Pancreas (tissue), 10 donors: ENCODE measurements at places on chromosomes 11 and 22. TPM values are rescaled to one million over a fixed set of nuclear protein-coding genes. Genes with fewer than 3 reads are reported as not detected.

DNA sequence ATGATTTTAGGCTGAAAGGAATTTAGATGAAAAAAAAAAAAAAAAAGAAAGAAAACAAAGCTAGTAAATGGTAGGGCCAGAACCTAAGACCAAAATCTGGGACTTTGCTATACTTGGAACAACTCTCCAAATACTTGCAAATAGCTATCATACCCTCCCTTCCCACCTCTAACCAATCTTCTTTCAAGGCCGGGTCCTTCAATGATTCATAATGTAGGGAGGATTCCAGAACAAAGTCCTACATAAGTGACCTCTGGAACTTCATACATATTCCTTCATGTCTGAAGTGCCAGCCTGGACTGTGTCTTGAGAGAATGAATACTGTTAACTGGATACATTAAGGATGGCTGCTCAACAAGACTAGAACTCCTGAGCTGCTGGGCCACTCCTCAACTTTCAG is 9.9 kb downstream of the STK33 start:
- H3K4me1 ChIP-seq = no peaks in the 10 kb centered on the region
- H3K27ac ChIP-seq = no peak overlapping the region
- DNase-seq = no peak
- H3K4me3 ChIP-seq = no peak overlapping the region
- H3K36me3 ChIP-seq = no peaks in the 10 kb centered on the region

DNA sequence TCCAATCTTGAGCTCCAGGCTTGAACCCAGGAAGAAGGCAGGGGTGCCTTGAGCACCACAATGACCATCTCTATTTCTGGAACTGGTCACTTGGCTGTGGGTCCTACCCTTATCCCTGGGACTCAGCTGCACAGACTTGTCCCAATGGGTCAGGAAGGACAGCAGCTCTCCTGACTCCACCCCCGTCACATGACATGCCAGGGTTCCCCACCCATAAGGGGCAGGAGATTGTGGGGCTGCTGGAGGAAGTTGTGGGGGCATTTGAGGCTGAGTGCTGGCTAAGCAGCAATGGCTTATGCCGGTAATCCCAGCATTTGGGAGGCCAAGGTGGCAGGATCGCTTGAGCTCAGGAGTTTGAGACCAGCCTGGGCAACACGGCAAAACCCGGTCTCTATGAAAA is 56.2 kb downstream of the NFAM1 start:
- H3K27ac ChIP-seq = no peak overlapping the region
- no peak for DNase-seq
- H3K4me3 ChIP-seq = no peak overlapping the region
- H3K36me3 ChIP-seq = no peaks in the 10 kb centered on the region
- peaks cover 3% of the 10 kb centered on the region for H3K4me1 ChIP-seq

DNA sequence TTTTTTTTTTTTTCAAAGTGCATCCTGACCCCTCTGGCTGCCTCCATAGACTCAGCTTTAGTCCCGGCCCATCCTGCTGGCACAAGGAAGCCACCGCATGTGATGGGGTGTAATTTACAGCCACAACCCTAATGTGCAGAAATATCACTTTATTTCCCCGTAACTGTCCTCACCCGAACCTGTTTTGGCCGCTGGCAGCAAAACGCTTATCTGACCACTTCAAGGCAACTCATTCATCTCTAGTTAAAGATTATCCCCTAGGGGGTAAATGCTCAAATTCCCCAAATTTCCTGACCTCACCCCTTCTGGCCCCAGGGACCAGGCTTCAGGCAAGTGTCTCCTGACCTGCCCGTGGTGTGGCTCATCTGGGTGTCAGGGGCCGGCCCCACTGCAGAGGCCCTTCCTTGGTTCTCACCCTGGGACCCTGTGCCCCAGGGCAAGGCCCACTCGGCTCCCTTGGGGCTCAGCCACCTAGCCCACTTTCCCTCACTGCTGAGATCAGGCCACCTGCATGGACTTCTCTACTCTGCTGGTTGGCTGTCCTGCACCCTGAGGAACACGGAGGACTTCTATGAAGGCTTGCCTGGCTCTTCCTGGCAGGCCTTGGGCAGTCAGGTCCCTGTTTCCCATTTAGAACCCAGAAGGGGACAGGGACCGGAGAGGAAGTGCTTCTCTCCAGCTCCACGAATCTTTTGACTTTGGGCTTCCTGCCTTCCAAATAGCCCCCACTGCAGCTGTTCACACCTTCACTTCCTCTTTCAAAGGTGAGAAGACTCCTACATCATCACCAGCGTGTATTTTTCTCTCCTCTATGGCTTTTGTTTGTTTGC is 53.3 kb downstream of the WNT11 start:
- H3K27ac ChIP-seq = peak overlapping the region; percentile 8
- H3K27me3 ChIP-seq = no peaks in the 10 kb centered on the region
- no peaks in the 10 kb centered on the region for H3K36me3 ChIP-seq

DNA sequence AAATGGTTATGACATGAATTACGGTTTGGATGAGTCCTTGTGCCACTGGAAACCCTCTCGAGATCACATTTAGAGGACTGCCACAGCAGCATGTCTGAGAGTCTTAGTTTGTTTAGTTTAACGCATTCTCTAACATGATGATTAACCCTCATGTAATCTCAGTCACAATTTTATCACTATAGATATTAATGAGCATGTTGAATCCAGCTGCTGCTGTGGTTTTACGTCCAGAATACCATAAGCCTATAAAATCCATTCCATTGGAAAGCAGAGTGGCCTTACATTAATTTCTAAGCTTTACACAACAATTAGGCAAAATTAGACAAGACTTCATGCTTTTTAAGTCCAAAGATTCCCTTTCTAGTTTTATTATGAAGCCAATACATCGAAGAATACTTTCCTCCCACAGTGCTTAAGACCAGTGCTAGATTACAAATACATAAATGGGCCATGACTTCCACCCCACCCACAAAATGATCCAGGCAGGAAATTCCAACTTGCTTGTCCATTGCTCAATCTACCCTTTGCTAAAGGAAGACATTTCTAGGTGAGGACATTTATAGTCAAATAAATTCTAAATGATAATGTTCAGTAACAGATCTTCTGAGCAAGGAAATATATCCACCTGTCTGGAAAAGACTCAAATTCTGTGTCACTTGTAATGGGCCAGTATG is 3.5 kb upstream of the ELMOD1 start:
- H3K4me3 ChIP-seq = no peak overlapping the region
- H3K4me1 ChIP-seq = peaks cover 4% of the 10 kb centered on the region
- no peak overlapping the region for H3K27ac ChIP-seq

- no peak overlapping the region for H3K4me3 ChIP-seq
- no peak overlapping the region for H3K27ac ChIP-seq
- H3K27me3 ChIP-seq = no peaks in the 10 kb centered on the region
- no peaks in the 10 kb centered on the region for H3K4me1 ChIP-seq
- no peak for DNase-seq
These were observed 20.0 kb downstream of the FIBIN start for GRCh38 chr11:27013781-27014361.

DNA sequence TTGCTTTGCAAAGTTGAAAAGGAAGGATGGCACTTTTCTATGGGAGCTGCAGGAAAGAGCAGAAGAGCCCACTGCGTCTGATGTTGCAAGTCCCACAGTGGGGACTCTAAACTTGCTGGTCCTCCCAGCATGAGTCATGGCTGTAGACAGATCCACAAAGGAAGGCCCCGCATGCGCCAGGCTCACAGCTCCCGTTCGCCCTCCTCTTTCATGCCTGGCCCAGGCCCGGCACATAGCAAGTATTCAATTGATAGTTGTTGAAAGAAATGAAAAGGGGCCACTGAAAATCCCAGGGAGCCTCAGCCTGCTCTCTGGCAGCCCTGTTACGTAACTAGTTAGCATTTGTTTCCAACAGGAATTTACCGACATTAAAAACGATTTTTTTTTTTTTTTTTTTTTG is 18.9 kb downstream of the AP1B1 start:
- no peaks in the 10 kb centered on the region for H3K36me3 ChIP-seq
- H3K4me1 ChIP-seq = peaks cover 7% of the 10 kb centered on the region
- no peak overlapping the region for H3K27ac ChIP-seq
- H3K27me3 ChIP-seq = no peaks in the 10 kb centered on the region
- H3K4me3 ChIP-seq = no peak overlapping the region

DNA sequence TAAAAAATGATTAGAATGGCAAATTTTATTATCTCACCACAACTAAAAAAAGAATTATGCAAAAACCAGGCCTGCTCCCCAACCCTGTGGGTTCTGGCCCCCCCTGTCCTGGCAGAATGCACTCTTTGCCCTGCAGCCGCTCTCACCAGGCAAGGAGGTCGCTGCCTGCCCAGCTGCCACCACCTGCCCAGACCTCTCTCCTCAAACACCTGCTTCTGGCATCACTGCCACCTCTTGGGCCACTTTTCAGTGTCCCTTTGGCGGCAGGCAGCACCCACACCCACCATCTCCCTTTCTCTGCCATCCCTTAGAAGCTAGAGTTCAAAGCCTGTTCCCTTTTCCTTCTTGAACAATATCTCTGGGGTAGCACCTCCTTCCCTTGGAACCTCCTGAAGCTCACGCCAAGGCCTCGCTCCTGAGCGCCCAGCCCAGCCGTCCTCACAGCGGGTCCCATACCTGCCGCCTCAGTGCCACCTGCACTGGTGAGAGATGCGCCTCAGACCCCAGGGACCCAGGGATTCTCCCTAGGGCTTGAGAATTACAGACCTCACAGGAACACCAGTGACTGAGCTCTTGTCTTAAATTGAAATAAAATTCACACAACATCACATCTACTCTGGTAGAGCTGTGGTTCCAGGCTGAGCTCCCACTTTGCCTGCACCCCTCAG is 44.6 kb downstream of the SGSM3 start:
- H3K4me3 ChIP-seq = no peak overlapping the region
- H3K27me3 ChIP-seq = no peaks in the 10 kb centered on the region
- peaks cover 21% of the 10 kb centered on the region for H3K36me3 ChIP-seq
- no peak for DNase-seq
- no peaks in the 10 kb centered on the region for H3K4me1 ChIP-seq

DNA sequence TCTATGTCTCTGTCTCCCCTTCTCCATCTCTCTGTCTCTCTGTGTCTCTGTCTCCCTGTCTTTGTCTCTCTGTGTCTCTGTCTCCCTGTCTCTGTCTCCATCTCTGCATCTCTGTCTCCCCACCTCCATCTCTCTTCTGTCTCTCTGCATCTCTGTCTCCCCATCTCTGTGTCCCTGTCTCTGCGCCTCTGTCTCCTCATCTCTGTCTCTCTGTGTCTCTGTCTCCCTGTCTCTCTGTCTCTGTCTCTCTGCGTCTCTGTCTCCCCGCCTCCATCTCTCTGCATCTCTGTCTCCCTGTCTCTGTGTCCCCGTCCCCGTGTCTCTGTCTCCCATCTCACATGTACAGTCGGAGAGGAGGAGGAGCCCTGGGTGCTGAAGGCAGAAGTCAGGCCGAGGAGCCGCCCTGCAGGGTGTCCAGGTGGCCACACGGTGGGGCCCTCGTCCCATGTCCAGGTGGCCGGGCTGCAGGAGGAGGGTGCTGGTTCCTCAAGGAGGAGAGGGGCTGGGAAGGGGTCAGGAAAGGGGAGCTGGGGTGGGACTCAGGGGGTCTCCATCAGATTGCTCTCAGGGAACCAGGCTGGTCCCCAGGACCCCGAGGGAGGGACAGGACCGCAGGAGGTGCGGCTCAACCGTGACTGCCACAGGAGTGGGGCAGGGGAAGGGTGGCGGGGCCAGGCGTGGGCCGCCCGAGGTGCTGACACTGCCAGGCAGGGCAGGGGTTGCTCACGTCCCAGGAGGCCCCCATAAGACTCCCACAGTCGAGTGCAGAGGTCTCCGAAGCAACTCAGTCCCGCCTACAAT is 25.6 kb upstream of the TH start:
- H3K27ac ChIP-seq = no peak overlapping the region
- no peaks in the 10 kb centered on the region for H3K4me1 ChIP-seq
- DNase-seq = peak; percentile 80
- H3K36me3 ChIP-seq = no peaks in the 10 kb centered on the region
- H3K4me3 ChIP-seq = no peak overlapping the region

- DNase-seq = no peak
- no peak overlapping the region for H3K27ac ChIP-seq
- H3K4me3 ChIP-seq = no peak overlapping the region
- no peaks in the 10 kb centered on the region for H3K36me3 ChIP-seq
- H3K27me3 ChIP-seq = no peaks in the 10 kb centered on the region
These were observed 18.2 kb upstream of the CCDC134 start for GRCh38 chr22:41782316-41782715.

GRCh38 chr11:123754101-123754568 is at the start of gene OR6X1:
TSS of gene OR6X1 (minus strand) at chr11:123754518. CDS start at chr11:123754518, 0 bp downstream.
- no peaks in the 10 kb centered on the region for H3K27me3 ChIP-seq
- no peaks in the 10 kb centered on the region for H3K4me1 ChIP-seq
- no peak within 1 kb of the TSS for H3K4me3 ChIP-seq
- no peak within 1 kb of the TSS for H3K27ac ChIP-seq
- no peaks in the 10 kb centered on the region for H3K36me3 ChIP-seq

GRCh38 chr22:46774253-46774979 is 12.0 kb downstream of the TBC1D22A start:
- H3K4me3 ChIP-seq = no peak overlapping the region
- H3K4me1 ChIP-seq = no peaks in the 10 kb centered on the region
- DNase-seq = no peak
- H3K27ac ChIP-seq = peak overlapping the region; percentile 80
- H3K36me3 ChIP-seq = no peaks in the 10 kb centered on the region
- no peaks in the 10 kb centered on the region for H3K27me3 ChIP-seq

- no peak overlapping the region for H3K27ac ChIP-seq
- H3K4me3 ChIP-seq = no peak overlapping the region
- no peak for DNase-seq
- H3K36me3 ChIP-seq = no peaks in the 10 kb centered on the region
- H3K4me1 ChIP-seq = no peaks in the 10 kb centered on the region
- H3K27me3 ChIP-seq = no peaks in the 10 kb centered on the region
These were observed 1462.9 kb upstream of the RAG2 start for GRCh38 chr11:38060920-38061319.

GRCh38 chr22:37148742-37149665 is 712 bp downstream of the IL2RB start:
- H3K4me3 ChIP-seq = no peak overlapping the region
- no peaks in the 10 kb centered on the region for H3K27me3 ChIP-seq
- DNase-seq = no peak

DNA sequence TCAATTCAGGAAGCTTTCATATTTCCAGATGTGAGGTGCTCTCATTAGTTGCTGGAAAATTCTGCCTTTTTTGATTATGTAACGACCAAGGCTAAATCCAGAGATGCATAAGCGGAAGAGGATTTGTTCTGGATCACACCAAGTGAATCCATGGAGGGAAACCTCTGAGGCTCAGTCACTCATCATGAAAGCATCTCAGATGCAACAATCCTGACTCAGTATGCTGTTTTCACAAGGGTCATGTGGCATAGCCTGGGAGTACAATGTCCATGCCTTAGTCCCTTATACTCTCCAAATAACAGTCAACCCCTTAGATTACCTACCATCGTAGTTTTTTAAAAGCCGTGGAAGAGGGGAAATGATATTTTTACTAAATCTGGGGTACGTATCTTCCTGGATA is 445.6 kb downstream of the NTM start:
- H3K4me3 ChIP-seq = no peak overlapping the region
- H3K27me3 ChIP-seq = no peaks in the 10 kb centered on the region
- no peak for DNase-seq
- no peaks in the 10 kb centered on the region for H3K4me1 ChIP-seq

The OMP gene
- total RNA-seq = 0.78 TPM

The SLC5A12 gene
- total RNA-seq = not detected

The GAB4 gene
- not detected for total RNA-seq

The ZNF215 gene
- total RNA-seq = 2.6 TPM

The MISFA gene
- 1.4 TPM for total RNA-seq

The POU2AF2 gene
- total RNA-seq = 0.18 TPM

The WT1 gene
- total RNA-seq = 0.08 TPM

The OR56B4 gene
- total RNA-seq = not detected
